Upper lobe of left lung (tissue), 6 donors: ENCODE measurements at places on chromosomes 4 and X. TPM values are rescaled to one million over a fixed set of nuclear protein-coding genes. Genes with fewer than 3 reads are reported as not detected.

The FAM9C gene
- not detected for total RNA-seq

The SLIT2 gene
- 47.2 TPM for total RNA-seq

The NWD2 gene
- total RNA-seq = not detected

The MAGEC2 gene
- not detected for total RNA-seq

The CTAG1A gene
- not detected for total RNA-seq

The NCBP2L gene
- total RNA-seq = not detected

The TMEM31 gene
- not detected for total RNA-seq

The VBP1 gene
- 21.8 TPM for total RNA-seq

The ANXA3 gene
- total RNA-seq = 161 TPM

The MBNL3 gene
- total RNA-seq = 14.1 TPM

The ESX1 gene
- total RNA-seq = not detected
